ENCODE measurements at places on chromosomes 11 and 22.

DNA sequence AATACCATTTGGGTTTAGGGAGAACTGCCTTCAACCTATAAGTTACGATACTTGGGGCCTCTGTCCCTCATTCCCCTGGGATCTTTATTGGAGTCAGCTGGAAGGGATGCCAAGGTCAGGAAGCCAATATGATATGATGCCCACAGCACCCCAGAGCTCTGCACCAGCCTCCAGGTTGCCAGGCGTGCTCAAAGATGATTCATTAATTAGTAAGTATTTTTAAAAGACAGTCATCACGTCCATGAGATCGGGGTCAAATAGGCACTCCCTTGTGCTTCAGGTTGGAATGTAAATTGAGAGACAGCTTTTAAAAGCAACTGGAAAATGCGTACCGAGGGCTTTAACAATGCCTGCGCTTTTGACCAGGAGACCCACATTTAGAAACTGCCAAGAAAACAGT, 57.0 kb upstream of the CD5 start:
- no peak for DNase-seq

GRCh38 chr22:50432131-50432876, 42.5 kb downstream of the SBF1 start:
- no peak for DNase-seq

DNA sequence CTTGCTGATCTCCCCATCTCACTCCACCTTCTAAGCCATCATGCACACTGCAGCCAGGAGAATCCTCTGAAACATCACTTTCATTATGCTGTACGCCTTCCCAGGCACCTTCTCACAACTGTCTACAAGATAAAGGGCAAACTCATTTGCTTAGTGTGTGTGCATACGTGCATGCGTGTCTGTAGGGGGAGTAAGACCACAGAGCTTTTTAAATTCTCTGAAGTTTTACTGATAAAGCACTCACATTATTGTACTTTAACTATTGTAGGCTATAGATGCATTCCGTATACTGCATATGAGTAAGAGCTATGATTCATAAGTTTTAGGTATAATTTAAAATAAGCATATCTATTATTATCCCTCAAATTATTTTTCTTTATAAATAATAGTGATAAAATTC, 15.3 kb upstream of the ANKK1 start:
- DNase-seq, result no peak

DNA sequence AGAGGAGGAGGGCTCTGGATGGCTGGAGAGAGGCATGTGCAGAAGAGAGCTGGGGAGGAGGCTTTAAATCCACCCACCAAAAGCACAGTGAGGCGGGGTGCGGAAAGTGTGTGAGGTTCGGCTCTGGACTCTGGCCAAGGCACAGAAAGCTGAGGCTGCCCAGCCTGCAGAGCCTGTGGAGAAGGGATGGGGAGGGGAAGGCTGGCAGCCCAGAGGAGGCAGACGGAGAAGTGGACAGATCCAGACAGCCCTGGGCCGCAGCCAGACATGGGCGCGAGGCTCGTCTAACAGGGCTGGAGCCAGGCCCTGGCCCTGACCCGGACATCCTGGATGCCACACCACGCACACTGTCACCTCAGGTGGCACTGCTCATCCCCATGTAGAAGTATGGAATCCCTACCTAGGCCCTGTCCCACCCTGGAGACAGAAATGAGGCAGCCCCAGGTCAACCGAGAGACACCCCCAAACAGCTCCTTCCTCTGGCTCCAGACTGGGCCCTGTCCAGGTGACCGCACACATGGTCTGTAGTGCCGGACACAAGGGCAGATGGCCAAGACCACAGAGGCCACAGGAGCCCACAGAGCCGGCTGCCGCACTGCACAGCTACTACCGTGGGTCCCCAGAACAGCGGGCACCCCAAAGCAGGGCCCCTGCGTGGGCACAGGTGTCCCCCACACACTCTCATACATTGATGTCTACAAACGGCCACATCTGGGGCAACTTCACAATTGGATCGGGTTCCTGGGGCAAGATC, 16.6 kb upstream of the MOB2 start:
- DNase-seq, result no peak

- no peak for DNase-seq
These were observed 69.2 kb downstream of the ISX start for GRCh38 chr22:35135165-35135564.

DNA sequence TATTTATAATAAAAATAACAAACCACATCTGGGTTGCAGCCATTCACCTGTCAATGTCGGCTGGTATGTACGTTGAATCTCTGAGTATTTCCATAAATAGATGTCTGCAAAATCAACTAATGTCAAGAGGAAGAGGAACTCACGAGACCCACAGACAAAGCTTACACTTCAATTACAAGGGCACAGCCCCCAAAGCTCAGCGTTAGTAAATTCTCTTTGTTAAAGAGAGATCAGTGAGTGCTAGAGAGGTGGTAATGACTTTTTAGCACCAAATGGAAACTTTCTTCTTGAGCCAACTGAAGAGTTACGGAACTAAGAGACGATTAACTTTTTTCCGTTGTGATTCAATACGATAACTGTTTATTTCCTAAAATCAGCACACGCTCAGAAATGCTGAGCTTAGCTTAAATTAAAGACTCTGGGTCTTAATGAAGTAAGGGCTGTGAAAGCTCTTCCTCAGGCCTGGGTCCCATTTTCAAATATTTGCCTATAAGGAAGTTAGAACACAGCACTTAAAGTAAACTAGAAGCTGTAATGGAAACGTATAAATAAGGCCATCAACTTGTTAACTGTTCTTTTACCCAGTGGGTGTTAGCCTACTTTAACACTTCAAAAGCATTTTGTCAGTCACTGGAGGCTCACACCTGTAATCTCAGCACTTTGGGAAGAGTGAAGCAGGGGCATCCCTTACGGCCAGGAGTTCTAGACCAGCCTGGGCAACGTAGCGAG, 22.8 kb upstream of the TFIP11 start:
- no peak for DNase-seq

All from GDM1 (cell line).